Activated T-cell treated with anti-CD3 and anti-CD28 coated beads, Interleukin-2, amount 50 U/mL, for 48 hours (primary cell): ENCODE measurements at places on chromosomes 13 and 19.

GRCh38 chr13:74227476-74228158, 93.4 kb upstream of the KLF12 start:
- DNase-seq, result no peak

- DNase-seq, result no peak
Measured at GRCh38 chr19:49774969-49775368, 8.2 kb downstream of the AP2A1 start.

DNA sequence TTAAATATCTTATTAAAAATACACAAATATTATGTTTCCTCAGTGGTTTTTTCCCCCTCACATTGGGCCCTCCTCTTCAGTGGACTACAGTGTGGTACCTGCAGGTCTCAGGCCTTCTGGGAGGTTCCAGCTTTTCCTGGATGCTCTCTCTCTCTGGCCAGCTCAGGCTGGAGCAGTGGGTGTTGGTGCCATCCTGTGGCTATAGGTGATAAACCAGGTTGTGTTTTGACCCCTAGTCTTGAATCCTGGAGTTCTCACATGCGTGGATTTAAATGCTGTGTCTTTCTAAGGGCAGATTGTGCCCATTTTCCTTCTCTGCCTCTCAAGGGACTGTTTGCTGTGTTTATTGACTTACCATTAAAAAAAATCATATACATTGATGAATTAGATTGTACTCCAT, 41.2 kb upstream of the ZNF527 start:
- no peak for DNase-seq

DNA sequence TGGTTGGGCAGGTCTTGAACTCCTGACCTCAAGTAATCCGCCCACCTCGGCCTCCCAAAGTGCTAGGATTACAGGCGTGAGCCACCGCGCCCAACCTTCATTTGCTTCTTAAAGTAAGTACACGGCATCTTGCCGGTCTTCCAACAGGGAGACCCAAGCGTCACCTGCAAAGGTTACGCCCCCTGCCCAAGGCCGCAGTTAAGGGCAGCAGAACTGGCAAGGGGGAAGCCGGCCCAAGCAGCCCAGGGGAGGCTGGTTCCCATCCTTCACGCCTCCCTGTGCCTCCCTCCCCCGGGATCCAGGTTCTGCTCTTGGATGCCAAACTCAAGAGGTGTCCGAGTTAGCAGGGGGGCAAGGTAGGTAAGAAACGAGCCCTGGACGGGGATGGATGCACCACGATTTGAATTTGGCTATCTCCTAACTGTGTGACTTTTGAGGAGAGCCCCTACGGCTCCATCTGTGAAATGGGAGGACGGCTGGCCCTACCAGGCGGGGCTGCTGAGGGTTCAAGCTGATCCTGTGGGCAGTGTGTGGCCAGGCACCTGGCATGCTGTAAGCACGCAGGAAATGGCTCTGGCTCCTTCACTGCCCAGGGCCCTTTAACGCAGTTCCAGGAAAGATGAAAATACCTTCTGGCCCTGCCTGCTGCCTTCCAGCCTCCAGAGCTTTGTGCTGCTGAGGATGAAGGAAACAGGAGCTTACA, 9.0 kb downstream of the RFX1 start:
- no peak for DNase-seq

- no peak for DNase-seq
Measured at GRCh38 chr13:109971006-109971405, 184.6 kb upstream of the IRS2 start.

- DNase-seq, result no peak
Measured at GRCh38 chr13:99278200-99278599, 20.0 kb upstream of the GPR18 start.

DNA sequence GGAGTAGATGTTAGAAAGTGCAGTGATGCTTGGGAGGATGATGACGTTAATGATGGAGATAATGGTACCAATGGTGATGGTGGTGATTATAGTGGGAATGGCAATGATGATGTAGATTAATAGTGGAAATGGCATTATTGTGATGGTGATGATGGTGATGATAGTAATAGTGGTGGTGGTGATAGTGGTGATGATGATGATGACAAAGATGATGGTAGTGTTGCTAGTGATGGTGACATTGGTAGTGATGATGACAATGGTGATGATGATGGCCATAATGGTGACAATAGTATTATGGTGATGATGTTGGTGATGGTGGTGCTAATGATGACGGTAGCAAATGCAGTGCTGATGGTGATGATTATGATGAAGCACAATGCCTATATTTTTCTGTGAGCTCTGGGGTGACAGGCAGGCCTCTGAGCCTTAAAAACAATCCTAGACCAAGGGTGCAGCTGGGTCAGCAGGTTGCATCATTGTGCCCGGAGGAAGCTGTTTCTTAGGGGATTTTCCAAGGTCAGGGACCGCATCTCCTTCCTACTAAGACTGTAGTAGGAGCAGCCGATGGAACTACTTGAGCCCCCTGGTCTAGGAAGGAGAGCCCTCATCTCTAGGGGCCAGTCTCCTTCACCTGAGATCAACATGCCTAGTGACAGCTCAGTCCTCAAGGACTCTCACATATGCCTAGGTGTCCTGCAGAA, 7.8 kb downstream of the CEACAM18 start:
- DNase-seq, result no peak
